ENCODE measurements at places on chromosomes 2 and 18. TPM values are rescaled to one million over a fixed set of nuclear protein-coding genes. Genes with fewer than 3 reads are reported as not detected.

MALL gene
- 39.9 TPM for total RNA-seq

POTEI gene
- not detected for total RNA-seq

GALNT3 gene
- total RNA-seq: 0.33 TPM

ALK gene
- under 0.01 TPM for total RNA-seq

TRIM43 gene
- total RNA-seq: not detected

PSD4 gene
- 1.6 TPM for total RNA-seq

MYL1 gene
- not detected for total RNA-seq

ANKRD53 gene
- total RNA-seq: 0.83 TPM

PROC gene
- total RNA-seq: not detected

RAB27B gene
- total RNA-seq: 2.0 TPM

MARCO gene
- not detected for total RNA-seq

SCN9A gene
- total RNA-seq: 40.9 TPM

ASB1 gene
- total RNA-seq: 33.5 TPM

OSR1 gene
- 19.5 TPM for total RNA-seq

RPS27A gene
- total RNA-seq: 1,035 TPM

CD226 gene
- total RNA-seq: 0.66 TPM

DTNB gene
- 6.3 TPM for total RNA-seq

KCNF1 gene
- 0.29 TPM for total RNA-seq

HOXD13 gene
- not detected for total RNA-seq

NOSTRIN gene
- total RNA-seq: 0.33 TPM

MYO7B gene
- total RNA-seq: not detected

RGPD3 gene
- 0.29 TPM for total RNA-seq

ABCG5 gene
- not detected for total RNA-seq

FBXO15 gene
- 1.2 TPM for total RNA-seq

GALNT5 gene
- total RNA-seq: 81.0 TPM

SKA1 gene
- 1.5 TPM for total RNA-seq

COBLL1 gene
- total RNA-seq: 5.8 TPM

SH2D6 gene
- total RNA-seq: not detected

TMEM150A gene
- total RNA-seq: 16.4 TPM

PROM2 gene
- 0.83 TPM for total RNA-seq

ARHGAP25 gene
- 0.66 TPM for total RNA-seq

ANO7 gene
- total RNA-seq: 0.83 TPM

PRKRA gene
- 48.4 TPM for total RNA-seq

POMC gene
- total RNA-seq: 3.8 TPM

OTOS gene
- 1.2 TPM for total RNA-seq

SLC35F6 gene
- 69.5 TPM for total RNA-seq

PTPRN gene
- total RNA-seq: 3.6 TPM

ALKAL2 gene
- total RNA-seq: not detected

LYPD6 gene
- 0.33 TPM for total RNA-seq

GCKR gene
- 0.17 TPM for total RNA-seq

NPHP1 gene
- 5.1 TPM for total RNA-seq

NOL4 gene
- not detected for total RNA-seq

TMEM247 gene
- not detected for total RNA-seq

BUB1 gene
- total RNA-seq: 65.7 TPM

CHRNG gene
- not detected for total RNA-seq

All from smooth muscle cell of trachea (primary cell).